ENCODE measurements at places on chromosomes 2 and 18. TPM values are rescaled to one million over a fixed set of nuclear protein-coding genes. Genes with fewer than 3 reads are reported as not detected.

The MYOM1 gene
- 0.40 TPM for total RNA-seq

The NCKAP5 gene
- not detected for total RNA-seq

The PLEKHH2 gene
- 0.64 TPM for total RNA-seq

The FER1L5 gene
- not detected for total RNA-seq

The COL4A4 gene
- total RNA-seq, result not detected

GRCh38 chr18:43893001-43893637 lies 615.8 kb upstream of the SYT4 start:
- no peak for DNase-seq

- DNase-seq, result no peak
Measured at GRCh38 chr18:7248877-7249276, 18.0 kb downstream of the LRRC30 start.

- DNase-seq, result peak; percentile 21
Measured at GRCh38 chr2:127220102-127220767, at the start of gene CYP27C1. Gene CYP27C1 (minus strand): TSS chr2:127220299. CDS start chr2:127220270, 29 bp downstream.

DNA sequence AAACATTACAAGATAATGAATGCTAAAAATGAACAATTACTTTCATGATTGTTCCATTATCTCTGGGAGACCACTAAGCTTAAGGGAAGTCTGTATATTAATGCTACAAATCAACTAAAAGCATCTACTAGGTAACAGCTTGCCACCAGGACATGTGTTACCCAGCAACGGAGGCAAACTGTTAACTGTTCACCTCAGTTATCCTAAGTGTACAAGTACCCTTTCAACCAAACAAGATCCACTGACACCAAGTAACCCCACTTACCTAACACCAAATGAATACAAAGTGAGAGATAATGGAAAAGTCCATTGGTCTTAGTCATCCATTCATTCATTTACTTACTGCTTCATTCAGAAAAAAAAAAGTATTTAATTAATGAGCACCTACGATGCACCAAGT lies 54.7 kb upstream of the KIDINS220 start:
- DNase-seq, result no peak

GRCh38 chr2:28993206-28993960 lies 12.3 kb downstream of the TOGARAM2 start:
- DNase-seq, result no peak

- DNase-seq, result no peak
Measured at GRCh38 chr2:54750040-54750439, 26.6 kb downstream of the EML6 start.

DNA sequence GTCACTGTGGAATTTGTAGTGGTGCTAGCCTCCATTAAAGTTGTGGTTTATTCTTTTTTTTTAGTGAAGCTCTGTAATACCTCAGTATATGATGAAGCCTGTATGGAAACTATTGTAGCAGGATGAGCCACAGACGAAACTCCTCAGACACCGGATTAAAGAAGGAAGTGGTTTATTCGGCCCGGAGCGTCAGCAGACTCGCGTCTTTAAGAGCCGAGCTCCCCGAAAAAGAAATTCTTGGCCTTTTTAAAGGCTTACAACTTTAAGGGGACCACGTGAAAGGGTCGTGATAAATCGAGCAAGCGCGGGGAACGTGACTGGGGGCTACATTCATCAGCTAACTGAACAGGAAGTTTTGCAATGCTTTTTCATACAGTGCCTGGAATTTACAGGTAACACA lies 8.1 kb upstream of the CCL20 start:
- peak; percentile 60 for DNase-seq

DNA sequence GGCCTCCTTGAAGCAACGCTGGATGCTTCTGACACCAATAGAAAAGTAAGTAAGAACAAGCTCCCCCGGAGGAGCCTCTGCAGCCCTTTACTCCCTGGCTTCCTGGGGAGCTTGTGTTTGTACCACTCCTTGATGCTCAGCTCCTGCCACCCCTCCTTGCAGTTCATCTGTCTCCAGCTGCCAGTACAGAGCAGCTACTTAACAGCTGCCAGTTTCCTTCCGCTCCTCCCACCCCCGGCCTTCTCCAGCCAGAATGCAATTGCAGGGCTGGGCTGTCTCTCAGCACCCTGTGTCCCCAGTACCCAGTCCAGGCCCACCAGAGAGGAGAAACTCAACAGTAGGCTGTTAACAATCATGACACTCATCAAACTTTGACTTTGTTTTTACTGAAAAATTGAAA lies 109.4 kb downstream of the AOX1 start:
- DNase-seq, result no peak

DNA sequence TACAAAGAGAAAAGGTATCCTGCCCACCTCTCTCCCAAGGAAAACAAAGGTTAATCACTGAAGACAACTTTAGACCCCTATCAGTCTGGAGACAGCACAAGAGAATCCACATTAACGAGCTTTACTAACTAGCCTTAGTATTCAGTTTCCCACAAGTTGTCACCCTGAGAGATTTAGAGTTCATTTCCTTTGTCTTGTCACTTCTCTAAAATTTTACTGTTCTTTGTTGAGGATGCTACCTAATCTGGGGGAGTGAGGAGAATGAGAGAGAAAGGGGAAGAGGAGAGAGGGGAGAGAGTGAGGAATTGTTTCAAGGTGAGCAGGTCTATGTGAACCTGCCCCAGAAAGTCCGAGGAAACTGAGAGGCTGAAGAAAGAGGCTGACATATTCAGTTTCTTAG lies 28.4 kb downstream of the C2orf76 start:
- DNase-seq, result no peak

- DNase-seq, result no peak
Measured at GRCh38 chr2:226730481-226730880, 69.1 kb downstream of the IRS1 start.

All from activated naive CD4-positive, alpha-beta T cell treated with anti-CD3 and anti-CD28 coated beads for 36 hours (primary cell).